ENCODE measurements at places on chromosomes 16 and 17.
A peak's percentile ranks its signal among the peaks of the same experiment; 100 is the strongest.

GRCh38 chr17:8705427-8705826 is 39.2 kb downstream of the CCDC42 start:
- no peak for DNase-seq

GRCh38 chr16:88505405-88506082 is 52.5 kb downstream of the ZFPM1 start:
- peak; percentile 70 for DNase-seq

- DNase-seq = no peak
Observed at GRCh38 chr17:65078441-65079160, 22.1 kb upstream of the GNA13 start.

DNA sequence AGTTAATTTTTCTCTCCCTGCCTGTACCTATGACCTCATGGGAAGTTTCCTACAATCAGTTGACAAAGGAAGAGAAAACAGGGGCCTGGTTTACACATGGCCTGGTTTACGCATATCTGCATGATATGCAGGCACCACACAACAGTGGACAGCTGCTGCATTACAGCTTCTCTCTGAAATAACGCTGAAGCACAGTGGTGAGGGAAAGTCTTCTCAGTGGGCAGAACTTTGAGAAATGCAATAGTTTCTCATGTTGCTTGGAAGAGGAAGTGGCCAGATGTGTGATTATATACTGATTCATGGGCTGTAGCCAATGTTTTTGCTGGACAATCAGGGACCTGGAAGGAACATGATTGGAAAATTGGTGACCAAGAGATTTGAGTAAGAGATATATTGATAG is 324.1 kb upstream of the GOT2 start:
- DNase-seq = no peak

DNA sequence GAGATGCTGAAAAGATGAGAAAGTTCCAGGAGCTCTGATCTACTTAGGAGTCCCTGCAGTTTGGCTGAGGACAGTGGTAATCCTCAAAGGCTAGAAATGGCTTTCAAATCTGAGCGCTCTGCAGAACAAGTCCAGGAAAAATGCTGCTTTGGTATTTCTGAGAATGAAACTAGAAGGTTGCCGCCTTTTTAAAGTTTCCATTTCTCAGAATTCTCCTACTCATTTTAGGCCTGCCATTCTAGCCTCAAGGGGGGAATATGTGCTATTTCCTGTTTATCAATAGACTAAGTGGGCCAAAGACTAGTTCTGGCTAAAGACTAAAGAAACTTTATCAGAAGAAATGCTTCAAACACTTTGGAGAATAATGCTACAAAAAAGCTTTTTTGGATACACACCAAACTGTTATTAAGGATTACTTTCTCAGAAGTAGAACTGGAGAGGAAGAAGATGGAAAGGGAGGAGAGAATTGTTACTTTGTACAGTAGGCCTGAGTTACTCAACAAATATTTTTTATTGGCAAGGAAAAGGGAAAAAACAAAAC is at the start of gene SLFN12L:
Gene SLFN12L, minus strand, starts transcription at position 78 of the 541 bp plus-strand sequence. CDS start 15,314 bp downstream, outside the sequence.
- no peak for DNase-seq

DNA sequence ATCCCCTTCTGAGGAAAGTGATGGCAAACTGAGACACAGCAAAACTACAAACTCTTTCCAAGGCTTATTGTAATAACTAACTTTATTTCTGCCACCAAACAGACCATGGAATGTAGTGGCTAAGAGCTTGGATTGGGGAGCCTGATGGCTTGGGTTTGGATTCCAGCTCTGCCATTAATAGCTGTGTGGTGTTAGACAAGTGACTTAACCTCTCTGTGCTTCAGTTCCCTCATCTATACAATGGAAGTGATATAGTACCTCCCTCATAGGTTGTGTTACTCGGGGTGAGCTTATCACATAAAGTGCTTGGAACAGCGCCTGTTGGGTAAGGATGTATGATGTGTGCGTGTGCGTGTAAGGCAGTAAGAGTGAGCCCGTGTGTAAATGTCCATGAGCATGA is 5.9 kb upstream of the RNF112 start:
- no peak for DNase-seq

GRCh38 chr16:73177729-73178295 is 129.9 kb upstream of the ZFHX3 start:
- DNase-seq = no peak

GRCh38 chr17:41521574-41522261 is 3.0 kb upstream of the KRT15 start:
- DNase-seq = no peak

DNA sequence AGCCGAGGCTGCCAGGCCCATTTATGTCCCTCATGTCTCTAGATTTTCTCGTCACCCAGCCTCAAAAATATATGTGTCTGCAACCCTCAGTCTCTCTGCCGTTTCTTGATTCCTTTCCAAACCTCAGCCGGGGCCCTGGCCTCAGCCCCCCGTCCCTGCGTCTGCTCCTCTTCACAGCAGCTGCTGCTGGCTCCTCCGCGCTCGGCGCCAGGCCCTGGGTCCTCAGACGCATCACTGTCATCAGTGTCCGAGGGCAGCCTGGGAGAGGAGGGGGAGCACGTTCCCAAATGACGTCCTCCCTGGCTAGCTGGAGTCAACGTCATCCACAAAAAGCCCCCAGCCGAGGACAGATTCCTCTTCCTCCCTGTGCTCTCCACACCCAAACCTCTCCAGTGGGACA is 2.3 kb downstream of the TSR3 start:
- no peak for DNase-seq

- peak; percentile 62 for DNase-seq
Observed at GRCh38 chr16:1543085-1543896, 9.8 kb downstream of the TMEM204 start.

DNA sequence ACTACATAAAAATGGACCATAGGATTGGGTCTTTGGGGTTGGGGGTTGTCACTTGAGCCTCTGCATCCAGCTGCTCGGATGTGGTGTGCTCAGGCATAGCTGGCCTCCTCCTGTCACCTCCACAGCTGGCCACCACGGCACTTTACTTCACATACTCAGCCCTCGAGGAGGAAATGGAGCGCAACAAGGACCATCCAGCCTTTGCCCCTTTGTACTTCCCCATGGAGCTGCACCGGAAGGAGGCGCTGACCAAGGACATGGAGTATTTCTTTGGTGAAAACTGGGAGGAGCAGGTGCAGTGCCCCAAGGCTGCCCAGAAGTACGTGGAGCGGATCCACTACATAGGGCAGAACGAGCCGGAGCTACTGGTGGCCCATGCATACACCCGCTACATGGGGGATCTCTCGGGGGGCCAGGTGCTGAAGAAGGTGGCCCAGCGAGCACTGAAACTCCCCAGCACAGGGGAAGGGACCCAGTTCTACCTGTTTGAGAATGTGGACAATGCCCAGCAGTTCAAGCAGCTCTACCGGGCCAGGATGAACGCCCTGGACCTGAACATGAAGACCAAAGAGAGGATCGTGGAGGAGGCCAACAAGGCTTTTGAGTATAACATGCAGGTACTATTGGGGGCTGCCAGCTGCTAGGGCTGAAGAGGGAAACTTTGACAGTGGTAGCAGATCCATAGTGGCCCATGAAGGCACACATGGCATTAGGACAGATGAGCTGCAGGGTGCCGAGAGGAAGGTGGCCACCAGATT is 30.8 kb downstream of the CDIP1 start:
- DNase-seq = no peak

DNA sequence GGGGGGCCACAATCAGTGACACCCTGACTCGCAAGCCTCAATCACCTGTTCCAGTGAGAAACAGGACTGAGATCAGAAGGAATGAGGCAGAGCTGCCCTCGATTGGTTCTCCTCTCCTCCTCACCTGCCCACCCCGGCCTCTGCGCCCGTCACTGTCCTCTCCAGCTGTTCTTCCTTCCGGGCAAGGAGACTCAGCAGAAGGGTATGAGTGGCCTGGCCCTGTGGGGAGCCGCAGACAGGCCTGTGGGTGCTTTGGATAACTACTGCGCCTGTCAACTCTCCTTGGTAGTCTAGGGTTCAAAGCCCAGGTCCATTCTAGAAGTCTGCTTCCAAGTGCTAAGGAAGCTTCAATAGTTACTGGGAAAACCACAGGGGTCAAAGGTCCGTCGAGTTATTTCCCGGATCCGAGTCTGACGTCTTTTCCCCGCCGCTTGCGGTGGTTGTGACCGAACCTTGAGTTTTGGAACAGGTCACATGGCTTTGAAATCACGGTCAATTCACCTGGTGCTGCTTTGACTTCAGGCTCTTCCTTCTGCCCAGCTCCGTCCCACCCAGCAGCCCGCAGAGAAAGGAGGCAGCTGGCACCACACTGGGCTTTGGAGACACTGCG is 8.3 kb downstream of the CARD14 start:
- no peak for DNase-seq

GRCh38 chr16:56072096-56072495 is 119.2 kb upstream of the GNAO1 start:
- DNase-seq = no peak

DNA sequence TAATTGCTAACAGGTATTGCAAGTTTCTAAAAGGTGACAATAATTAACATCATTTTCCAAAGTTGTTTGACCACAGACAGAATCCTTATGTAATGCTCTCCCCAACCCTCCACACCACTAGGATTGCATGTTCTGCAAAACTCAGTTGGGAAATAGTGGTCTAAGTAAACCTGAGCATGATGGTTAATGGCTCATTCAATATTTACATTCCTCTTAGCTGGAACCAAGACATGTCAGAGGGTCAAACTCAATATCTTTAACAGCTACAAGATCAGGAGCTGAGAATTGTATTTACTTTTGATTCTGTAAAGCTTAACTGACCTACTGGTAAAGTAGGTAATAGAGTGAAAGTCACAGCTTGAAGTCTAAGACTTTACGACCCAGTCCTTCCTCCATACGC is 10.2 kb downstream of the MFSD6L start:
- DNase-seq = no peak

- DNase-seq = no peak
Observed at GRCh38 chr16:54280751-54281150, 5.8 kb downstream of the IRX3 start.

DNA sequence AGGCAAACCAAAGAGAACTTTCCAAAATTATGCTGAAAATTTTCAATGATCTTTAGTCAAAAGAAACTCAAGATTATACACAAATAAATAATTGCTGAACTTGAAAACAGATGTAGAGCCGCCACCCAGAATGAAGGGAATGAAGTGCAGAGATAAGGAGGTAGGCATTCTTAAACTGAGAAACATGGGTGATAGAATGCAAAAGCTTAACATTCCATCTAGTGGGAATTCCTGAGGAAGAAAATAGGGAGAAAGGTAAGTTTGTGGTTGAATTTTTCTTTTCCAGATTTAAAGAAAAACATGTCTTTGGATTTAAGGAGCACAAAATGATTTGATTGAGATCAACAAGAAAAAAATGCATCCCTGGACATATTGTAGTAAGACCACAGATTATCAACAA is 108.3 kb downstream of the ELAC2 start:
- DNase-seq = no peak

- DNase-seq = peak; percentile 63
Observed at GRCh38 chr17:42819939-42820535, 4.0 kb downstream of the BECN1 start.

- no peak for DNase-seq
Observed at GRCh38 chr16:694863-695354, 4.7 kb upstream of the WDR24 start.

GRCh38 chr17:70317421-70317820 is 148.1 kb downstream of the KCNJ2 start:
- no peak for DNase-seq

DNA sequence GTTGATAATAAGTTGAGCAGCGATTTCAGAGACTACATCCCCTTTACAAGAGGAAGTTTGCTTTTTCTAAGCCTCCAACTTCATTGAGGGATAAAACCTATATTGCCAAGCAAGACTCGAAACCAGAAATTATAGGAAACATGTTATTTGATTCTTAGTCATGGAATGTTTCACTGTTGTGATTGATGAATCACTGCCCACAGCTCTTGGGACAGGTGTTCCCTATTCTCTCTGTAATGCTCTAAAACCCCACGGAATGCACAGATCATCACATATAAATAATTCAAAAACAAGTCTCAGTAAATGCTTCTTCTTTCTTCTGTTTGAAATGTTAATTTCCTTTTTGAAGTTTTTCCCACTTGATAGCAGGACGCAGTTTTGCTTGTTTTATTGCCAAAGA is 809.5 kb upstream of the GOT2 start:
- DNase-seq = no peak

GRCh38 chr17:41593306-41593981 is 6.7 kb upstream of the KRT14 start:
- DNase-seq = no peak

DNA sequence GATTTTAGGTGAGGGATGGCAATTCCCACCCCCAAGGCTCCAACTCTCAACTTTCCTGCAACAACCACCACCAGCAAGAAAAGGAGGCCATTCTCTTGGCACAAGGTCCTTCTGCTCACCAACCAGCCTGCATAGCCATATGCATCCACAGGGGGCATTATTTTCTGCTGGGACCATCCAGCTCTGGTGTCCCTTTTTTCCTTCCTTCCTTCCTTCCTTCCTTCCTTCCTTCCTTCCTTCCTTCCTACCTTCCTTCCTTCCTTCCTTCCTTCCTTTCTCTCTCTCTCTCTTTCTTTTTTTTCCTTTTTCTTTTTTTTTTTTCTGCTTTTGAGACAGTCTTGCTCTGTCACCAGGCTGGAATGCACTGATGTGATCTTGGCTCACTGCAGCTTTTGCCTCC is 21.1 kb upstream of the COX10 start:
- DNase-seq = no peak

- no peak for DNase-seq
Observed at GRCh38 chr17:43664096-43664495, 2.4 kb upstream of the MEOX1 start.

DNA sequence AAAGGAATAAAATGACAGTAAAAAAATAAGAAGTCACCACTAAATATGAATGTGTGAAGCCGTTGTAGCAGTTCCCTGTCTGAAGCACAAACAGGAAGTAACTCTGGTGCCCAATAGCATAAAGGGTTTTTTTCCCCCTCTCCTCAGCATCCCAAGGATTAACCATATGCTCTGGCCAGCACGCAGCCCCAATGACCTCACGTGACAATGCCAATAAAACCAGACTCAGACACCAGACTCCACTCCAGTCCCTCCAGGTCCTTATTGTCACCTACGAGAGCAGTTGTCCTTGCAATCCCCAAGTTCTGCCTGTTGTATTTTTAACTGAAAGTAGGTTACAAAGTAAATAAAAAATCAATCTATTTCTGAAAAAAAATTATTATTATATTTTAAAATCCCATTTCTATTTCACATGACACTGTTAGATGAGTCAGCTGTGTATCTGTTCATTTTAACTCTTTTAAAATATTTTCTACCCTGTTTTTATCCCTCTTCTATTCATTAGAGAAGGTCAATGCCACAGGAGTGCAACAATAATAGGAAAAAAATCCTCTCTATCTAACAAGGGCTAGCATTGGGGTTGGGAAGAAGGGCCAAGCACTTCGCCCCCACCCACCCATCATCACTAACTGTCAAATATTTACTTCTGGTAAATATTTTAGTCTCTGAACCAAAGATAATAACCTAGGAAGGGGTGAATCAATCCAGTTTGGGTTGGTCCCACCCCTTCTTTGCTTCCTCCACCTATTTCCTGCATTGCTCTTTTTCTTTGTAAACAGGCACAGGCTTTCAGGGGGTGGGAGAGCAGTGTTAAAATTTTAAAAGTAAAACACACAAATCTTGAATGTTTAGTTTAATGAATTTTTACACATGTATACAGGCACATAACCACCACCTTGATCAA is 6.6 kb downstream of the PRAC1 start:
- DNase-seq = no peak

Data from activated CD8-positive, alpha-beta memory T cell treated with anti-CD3 and anti-CD28 coated beads, Interleukin-2, amount 50 U/mL, for 4 hours (primary cell).